CD4-positive, alpha-beta T cell treated with Interleukin-6 at 100 ng/mL for 8 hours (primary cell): ENCODE measurements at places on chromosomes 6 and 20.

GRCh38 chr6:165229216-165229615 is 80.2 kb downstream of the C6orf118 start:
- no peak for DNase-seq

GRCh38 chr6:126437205-126437604 is 97.3 kb downstream of the CENPW start:
- DNase-seq, result no peak

DNA sequence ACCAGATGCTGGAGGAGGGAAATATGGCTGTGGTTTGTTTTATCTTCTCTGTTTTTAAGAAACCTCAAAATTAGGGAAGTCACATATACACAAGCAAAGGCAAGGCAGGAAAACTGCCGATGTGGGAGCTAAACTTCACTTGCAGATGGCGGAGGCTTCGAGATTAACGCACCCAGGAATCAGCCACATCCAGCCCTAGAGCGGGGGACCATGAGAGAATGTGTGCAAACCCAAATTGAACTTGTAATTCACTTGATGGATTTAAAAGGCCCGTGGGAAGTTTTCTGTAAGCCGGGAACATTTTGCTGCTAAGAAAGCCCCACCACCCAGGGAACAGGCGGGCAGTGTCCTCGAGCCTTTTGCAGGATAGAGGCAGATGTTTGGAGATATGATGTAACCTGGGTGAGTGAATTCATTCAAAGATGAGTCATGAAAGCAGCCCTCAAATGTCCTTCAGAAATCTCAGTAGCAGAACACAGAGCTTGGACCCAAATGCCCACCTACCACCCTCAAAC is 39.9 kb downstream of the PREX1 start:
- DNase-seq, result no peak

GRCh38 chr6:10771371-10771894 is 23.8 kb downstream of the TMEM14B start:
- no peak for DNase-seq

- no peak for DNase-seq
Measured at GRCh38 chr6:163698086-163698485, 283.6 kb downstream of the QKI start.

GRCh38 chr20:21053002-21053762 is 53.0 kb downstream of the LINC00237 start:
- DNase-seq, result no peak

- no peak for DNase-seq
Measured at GRCh38 chr6:54516321-54516720, 208.1 kb downstream of the TINAG start.

DNA sequence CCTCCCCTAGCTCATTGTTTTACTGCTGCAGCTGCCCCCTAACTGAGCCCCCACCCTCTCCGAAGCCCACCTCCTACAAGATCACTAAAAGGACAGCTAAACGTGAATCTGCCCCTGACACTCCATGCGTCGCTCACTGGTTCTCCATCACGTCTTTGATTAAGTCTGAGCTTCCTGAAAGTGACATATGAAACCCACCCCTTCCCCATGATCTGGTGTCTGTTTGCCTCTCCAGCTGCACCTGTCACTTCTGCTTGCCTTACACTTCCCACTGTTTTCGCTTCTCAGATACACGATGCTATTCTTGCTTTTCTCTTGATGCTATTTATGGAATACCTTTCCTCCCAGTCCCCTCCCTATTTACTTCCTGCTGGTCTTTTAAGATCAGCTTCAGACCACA is 8.0 kb upstream of the PERP start:
- DNase-seq, result no peak

DNA sequence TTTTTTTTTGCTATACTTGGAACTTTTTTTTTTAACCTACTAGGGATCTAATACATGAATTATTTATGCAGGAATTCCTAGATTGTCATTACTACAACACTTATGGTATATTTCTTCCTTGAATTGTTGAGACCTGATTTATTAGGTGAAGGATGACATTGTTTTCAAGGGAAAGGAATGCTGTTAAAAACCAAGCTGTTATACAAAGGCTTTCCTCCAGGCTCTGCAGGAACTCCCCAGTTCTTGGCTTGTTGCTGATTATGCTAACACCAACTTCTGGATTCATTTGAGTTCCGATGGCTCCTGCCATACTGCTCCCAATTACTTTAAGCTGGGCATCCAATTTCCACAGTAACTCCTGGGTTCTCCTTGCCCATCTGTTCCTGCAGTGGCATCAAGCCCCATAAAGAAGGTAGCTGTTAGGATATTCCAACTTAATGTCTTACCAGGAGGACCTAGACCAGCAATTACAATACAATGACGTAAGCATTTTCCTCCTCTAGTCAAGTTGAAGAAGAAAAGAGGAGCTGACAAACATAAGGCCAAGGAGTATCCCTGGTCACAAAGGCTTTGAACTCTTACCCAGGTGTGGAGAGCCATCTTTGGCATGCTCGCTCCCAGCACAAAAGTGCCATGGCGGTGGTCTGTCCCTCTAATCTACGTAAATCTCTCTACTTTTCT is 215.9 kb upstream of the AGPAT4 start:
- no peak for DNase-seq

- DNase-seq, result no peak
Measured at GRCh38 chr6:2688401-2689064, 62.2 kb downstream of the MYLK4 start.

GRCh38 chr20:59600472-59600871 is 3.9 kb upstream of the PHACTR3 start:
- DNase-seq, result no peak

DNA sequence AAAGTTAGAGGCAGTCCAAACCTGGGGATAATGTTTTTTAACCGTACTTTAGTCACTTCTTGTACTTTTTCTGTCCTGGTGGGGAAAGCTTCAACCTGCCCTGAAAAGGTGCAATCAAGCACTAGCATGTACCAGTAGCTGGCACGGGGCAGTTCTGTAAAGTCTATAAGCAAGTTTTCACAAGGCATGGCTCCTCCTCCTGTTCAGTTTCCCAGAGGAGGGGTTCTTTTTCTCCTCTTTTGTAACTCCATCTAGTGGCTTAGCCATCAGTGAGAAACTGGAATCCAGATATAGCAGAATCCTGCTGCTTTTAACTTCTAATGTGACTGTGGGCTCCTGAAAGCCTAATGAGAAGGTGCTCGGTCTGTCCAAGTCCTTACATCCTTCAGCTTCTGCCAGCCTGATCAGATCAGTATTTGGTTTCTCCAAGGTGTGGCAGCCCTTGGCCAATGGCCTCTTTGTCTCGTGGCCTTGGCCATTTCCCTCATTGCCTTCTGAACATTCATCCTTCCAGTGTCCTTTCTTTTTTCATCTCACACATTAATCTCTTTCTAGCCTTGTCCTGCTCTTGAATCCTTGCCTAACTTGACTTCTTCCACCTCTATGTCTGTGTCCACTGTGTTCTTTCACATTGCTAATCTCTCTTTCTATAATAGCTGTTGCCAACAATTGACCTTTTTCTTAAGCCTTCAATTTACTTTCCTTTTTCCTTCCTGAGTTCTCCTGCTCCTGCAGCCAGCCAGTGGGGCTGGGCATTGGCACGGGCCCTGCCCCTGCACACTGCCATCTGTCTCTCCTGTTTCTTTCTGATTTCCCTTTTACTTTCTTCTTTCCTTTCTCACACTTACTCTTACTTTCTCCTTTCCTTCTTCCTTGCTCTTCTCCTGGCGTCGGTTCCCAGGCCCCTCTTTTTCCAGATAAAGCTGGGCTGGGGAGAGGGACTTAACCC is 222.0 kb upstream of the SYNCRIP start:
- no peak for DNase-seq

DNA sequence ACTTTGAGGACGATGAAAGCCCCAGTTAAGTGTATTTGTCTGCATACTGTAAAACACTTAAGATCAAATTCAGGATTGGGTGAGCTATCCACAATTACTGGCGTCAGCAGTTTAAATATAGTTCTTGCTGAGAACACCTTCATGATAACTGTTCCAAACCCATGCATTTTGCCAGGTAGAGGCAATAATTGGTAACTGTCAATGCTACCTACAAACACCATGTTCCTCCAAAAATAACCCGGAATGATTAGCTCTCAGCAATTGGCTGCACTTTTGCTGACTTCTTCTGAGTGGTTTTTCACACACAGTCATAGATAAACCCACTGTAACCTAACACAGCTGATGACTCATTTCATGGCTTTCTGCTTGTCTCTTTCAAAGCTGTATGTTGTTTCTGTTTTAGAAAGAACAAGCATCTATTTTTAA is 1358.6 kb upstream of the GJE1 start:
- no peak for DNase-seq

DNA sequence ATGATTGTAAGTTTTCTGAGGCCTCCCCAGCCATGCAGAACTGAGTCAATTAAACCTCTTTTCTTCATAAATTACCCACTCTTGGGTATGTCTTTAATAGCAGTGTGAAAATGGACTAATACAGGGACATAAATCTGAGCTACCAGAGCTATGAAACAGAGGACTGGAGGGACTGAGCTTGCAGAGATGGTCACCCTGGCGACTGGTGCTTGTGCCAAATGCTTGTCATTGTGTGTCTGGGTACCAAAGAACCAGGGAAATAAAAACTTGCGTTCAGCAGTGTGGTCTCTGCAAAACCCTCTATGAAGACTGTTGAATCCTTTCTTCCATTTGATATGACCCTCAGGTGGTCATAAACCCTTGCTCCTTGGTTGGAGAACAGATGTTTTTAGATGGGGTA is 105.1 kb upstream of the PRL start:
- no peak for DNase-seq

DNA sequence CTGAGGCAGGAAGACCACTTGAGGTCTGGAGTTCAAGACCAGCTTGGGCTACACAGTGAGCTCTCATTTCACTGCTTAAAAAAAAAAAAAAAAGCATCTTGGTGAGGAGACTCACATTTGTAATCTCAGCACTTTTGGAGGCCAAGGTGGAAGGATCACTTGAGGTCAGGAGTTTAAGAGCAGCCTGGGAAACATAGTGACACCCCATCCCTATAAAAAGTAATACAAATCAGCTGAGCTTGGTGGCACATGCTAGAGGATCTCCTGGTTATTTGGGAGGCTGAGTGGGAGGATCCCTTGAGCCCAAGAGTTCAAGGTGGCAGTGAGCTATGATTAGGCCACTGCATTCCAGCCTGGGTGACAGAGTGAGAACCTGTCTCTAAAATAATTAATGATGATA is 29.4 kb upstream of the SYNCRIP start:
- DNase-seq, result no peak

GRCh38 chr20:21681922-21682318 is 23.5 kb upstream of the PAX1 start:
- no peak for DNase-seq

GRCh38 chr20:17043323-17043722 is 183.5 kb upstream of the PCSK2 start:
- no peak for DNase-seq

DNA sequence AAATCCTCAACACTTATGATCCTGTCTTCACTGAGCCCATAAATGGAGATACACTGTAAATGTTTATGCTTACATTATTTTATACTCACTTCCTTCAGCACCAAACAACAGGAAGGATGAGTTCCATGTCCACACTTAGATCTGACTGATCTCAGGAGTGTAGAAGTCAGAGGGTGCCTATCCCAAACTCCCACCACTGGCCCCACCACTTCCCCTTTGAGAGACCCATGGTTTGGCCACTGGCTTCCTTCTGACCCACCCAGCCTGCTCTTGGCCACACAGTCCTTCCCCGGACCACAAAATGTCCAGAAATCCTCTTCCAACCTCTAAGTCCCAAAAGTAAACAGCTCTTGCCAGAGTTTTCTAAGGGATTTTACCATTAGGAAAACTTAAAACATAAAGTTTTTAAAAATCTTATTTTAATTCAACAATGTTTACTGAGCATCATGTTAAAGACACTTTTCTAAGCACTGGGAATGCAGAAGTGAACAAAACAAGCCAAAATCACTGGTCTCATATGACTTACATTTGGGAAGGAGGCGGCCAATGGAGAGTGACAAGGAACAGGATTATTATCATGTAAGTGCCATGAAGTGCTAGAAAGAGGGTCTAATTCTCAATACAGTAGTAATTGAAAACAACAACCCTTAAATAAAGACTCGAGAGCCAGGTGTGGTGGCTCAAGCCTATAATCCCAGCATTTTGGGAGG is 103.8 kb downstream of the NRSN1 start:
- DNase-seq, result no peak

DNA sequence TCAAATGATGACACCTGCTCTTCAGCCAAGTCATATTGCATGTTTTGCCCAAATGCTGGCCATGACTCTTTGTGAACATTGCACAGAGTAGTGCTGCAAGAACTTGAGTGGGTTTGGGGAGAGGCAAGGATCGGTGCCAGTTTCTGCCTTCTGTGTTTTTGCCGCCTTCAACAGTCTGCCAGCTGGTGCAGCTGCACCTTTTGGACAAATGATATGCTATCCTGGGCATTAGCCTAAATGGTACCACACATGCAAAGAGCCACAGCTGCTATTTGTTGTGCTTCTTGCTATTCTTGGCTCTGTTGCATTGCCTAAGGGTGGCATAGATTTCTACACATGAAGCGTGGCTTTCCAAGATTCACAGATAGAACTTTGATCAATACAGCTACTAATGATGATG is 189.0 kb upstream of the CCN2 start:
- no peak for DNase-seq

DNA sequence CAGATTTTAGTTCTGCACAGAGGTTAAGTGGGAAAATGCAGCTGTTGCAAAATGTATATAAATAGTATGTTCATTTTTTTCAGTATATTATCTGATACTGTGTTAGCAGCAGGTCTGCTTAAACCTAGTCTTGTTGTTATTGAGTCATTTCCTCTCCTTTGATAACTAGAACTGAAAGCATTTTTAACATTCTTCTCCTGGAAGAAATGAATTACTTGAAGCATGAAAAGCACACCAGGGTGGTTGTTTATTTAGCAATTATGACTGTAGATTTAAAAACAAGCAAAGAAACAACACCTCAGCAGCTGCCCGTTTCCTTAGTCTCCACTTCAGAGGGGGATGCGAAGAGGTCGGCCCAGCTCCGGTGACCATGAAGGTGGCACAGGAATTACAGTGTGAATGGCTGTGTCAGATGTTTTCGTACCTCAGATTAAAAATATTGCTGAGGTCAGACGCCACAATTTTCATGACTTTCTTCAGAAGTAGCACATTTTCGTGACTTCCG is 53.5 kb downstream of the GOPC start:
- peak; percentile 24 for DNase-seq

DNA sequence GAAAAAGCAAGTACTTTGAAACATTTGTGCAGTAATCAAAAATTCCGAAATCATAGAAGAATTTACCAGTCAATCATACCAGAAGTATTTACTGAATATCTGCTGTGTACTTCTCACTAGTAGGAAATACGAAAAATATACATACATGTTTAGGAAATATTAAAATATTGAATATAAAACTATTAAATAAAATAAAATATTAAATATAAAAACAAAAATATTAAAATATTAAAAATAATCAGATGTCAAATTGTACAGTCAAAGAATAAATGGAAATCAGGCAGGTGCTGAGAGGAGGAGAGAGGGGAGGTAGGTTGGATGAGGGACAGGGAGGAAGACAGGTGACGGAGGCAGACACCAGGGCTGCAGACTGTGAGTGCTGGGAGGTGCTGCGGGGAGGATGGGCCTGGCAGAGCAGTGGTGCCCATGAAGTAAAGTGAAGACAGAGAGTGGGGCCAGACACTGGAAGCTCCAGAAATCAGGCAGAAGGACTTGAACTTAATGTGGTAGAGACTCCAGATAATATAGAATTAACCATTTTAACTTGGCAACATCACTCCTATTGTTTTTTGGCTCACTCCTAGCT is 55.9 kb downstream of the PRKN start:
- no peak for DNase-seq

GRCh38 chr6:5497896-5498578 is 236.7 kb downstream of the FARS2 start:
- no peak for DNase-seq
